ENCODE measurements at places on chromosomes 3 and 15.

DNA sequence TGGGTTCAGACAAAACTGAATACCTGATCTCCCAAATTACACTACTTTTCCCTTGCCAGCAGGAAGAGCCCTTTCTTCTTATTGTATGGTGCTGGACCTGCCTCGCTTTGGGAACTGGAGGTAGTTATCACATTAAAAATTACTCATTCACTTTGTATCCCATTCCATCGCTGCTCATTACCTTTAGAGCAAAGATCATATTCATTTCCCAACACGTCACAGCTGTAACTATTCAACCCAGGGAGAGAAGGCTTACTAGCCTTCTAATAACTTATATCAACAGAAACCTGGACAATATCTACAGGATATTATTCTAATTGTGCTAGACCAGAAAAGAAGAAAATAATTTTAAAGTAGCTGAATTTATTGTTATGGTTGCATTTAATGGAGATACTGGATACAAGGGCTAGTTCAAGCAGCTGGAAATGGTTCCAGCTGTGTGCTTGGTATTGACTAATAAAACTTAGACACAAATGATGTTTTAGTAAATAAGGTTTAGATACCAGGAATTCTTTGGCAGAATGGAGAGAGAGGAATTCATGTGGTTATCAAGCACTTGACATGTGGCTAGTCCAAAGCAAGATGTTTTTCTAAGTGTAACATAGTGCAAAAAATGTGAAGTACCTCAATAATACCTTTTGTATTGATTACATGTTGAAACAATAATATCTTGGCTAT is 656.3 kb downstream of the ROBO1 start:
- DNase-seq, result no peak

DNA sequence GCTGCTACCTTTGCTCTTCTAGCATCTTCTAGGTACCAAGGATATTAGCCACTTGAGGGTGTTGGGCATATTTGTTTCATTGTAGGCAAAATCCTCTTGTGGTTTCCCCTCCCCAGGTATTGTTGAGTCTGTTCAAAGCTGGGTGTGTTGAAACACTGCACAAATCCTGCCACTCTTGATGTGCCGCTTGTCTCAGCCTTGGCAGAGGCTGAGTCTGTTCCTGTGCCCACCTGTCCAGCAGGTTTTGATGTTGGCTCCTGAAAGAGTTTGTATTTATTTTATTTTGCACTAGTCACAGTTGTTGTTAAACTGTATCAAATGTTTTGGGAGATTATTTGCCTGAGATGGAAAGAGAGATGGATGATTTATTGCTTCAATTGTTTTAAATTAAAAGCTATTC is 136.2 kb downstream of the USP13 start:
- no peak for DNase-seq

DNA sequence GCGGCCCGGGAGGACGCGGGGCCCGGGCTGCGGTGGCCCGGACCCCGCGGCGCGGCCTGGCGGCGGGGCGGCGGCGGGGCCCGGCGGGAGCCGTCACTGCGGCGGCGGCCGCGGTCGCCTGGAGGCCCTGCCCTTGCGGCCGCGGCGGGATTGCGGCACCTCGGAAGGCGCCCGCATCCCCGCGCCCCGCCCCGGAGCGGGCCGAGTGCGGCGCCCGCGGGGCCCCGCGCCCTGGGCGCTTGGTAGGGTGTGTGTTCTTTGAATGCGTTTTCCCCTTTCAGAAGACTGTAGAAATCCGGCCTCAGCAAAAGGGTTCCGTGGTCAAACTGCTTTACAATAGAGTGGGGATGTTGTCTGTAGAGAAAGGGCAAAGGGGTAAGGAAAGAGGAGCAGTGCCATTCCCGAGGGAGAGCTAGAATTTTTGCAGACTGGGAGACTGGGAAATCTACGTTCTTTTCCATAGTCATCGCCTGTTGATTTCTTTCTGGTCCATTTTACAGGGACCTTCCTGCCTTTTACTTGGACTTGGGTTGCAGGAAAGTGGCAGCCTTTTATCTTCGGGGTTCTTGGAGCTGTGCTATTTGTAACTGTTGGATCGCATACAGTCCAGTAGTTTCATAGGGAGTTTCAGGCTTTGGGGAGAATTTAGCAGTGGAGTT is 630 bp downstream of the SNRK start:
- no peak for DNase-seq

DNA sequence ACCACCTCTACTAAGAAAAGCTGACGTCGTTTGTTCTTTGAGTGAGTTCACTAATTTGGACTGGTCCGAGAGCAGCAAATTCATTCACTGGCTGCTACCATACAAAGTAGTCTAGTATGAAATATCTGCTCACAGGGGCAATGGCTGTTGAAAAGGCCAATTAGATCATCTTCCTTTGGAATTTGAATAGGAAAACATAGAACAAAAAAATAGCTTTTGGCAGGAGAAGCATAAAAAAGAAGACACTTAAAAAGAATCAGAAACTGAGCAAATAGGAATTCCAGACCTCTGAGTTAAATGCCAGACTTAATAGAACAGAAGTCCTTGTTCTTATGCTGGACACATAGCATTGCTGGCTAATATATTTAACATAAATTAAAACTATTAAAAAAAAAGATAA is 159.3 kb downstream of the IL1RAP start:
- no peak for DNase-seq

GRCh38 chr15:64763874-64764273 is 11.5 kb downstream of the RBPMS2 start:
- DNase-seq, result no peak

- DNase-seq, result no peak
Observed at GRCh38 chr15:66720206-66721010, 18.4 kb downstream of the SMAD6 start.

- DNase-seq, result no peak
Observed at GRCh38 chr3:78736863-78737262, 1030.9 kb downstream of the ROBO1 start.

GRCh38 chr15:36294359-36294758 is 285.1 kb upstream of the CDIN1 start:
- DNase-seq, result no peak

GRCh38 chr3:115187149-115187757 is 40.2 kb upstream of the ZBTB20 start:
- no peak for DNase-seq

GRCh38 chr3:9399746-9400145 is 2.3 kb downstream of the SETD5 start:
- peak; percentile 96 for DNase-seq

- no peak for DNase-seq
Observed at GRCh38 chr15:66580643-66581042, 14.8 kb upstream of the LCTL start.

DNA sequence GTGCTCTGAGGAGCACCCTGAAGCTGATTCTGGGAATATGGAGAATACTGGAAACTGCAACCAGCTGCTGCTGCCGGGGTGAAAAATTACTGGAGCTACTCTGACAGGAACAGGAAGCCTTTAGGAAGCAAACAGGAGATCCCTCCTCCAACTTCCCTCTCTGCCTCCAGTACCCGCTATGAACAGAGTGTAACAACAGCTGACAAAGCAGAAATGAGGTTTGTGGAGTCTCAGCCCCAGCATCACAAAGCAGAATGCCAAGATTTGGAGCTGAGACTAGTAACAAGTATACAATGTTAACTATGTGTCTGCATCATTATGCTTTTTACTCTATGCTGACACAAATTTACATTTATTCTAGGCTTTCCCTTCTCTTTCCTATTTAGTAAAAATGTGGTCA is 22.7 kb upstream of the PIAS1 start:
- no peak for DNase-seq

GRCh38 chr3:122353893-122354401 is 28.9 kb downstream of the CSTA start:
- DNase-seq, result no peak

GRCh38 chr15:31031471-31032067 is 40.1 kb upstream of the MTMR10 start:
- DNase-seq, result no peak

DNA sequence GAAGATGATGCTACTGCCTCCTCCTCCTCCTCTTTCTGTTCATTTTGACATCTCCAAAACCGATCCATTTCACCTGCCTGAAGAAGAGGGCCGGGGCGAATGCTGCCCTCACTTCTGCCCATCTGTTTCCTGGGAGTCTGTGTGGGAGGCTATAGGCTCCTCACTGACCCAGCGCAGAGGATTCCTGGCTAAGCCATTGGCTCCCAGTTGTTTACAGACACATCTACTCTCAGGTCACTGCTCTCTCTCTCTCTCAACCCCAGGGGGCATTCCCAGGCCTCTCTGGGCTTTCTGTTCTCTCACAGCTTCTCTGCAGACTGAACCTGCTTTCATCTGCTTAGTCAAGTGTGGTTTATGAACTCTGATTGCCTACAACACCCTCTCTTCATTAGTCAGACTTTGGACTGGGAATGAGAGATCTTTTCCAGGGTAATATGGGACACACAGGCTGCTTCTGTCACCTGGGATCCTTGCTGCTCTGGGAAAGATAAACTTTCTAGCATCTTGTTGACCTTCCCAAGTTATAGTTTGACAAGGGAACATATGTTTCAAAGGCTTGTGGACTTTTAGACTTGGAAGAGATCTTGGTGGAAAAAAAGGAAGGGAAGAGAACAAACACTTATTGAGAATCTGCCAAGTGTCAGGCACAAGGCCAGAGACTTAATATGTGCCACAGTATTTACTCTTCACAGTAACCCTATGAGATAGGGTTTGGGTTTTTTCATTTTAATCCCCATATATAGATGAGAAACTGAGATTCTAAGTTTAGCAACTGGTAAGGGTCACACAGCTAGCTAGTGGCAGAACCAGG is 30.2 kb upstream of the USP3 start:
- no peak for DNase-seq

DNA sequence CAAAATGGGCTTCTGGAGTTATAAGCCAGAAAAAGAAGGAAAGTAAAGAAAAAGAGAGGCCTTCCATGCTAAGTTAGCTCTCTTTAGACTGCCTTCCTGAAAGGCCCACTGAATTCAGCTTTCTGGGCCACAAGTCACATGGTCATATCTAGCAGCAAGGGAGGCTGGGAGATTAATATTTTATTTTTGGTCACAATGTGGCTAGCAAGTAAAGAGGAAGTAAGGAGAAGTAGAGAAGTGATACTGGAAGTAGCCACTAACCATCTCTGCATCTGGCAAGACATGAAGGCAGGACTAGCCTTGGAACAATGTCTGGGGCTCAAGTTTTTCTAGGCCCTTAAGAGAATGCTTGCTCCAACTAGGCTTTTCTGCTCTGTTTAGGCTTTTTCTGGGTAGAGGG is 81.8 kb upstream of the UBE2E1 start:
- DNase-seq, result no peak

DNA sequence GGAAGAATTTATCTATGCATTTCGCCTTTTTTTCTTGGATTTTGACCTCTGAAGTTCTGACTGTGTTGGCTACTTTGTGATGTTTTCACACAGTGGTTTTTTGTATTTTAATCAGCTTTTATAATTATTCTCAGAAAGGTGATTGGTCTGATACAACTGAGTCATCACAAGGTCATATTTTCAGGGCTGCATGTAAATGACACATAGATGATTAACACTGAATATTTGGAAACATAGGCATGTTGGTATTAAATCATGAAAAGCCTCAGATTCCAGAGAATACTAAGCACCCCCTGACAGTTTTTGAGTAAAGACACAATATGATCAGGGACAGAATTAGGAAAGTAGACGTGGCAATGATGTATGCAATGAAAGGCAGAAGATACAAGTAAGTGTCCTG is 175.5 kb upstream of the SLCO3A1 start:
- no peak for DNase-seq

GRCh38 chr3:96966181-96966929 is 152.0 kb downstream of the EPHA6 start:
- DNase-seq, result no peak
